ENCODE measurements at places on chromosomes 6 and 20. TPM values are rescaled to one million over a fixed set of nuclear protein-coding genes. Genes with fewer than 3 reads are reported as not detected.

Gene TRAM2
- total RNA-seq = 69.6 TPM

Gene HSPA1A
- 111 TPM for total RNA-seq

Gene CD40
- total RNA-seq = 2.3 TPM

Gene OPRL1
- 2.6 TPM for total RNA-seq

Gene EGFL8
- total RNA-seq = 0.99 TPM
